ENCODE measurements at places on chromosomes 6 and 20. TPM values are rescaled to one million over a fixed set of nuclear protein-coding genes. Genes with fewer than 3 reads are reported as not detected.

Gene TSHZ2
- total RNA-seq = under 0.01 TPM

Gene BPHL
- total RNA-seq = 13.4 TPM

Gene ANKRD66
- total RNA-seq = not detected

Gene PSORS1C1
- 0.15 TPM for total RNA-seq

Gene SEL1L2
- not detected for total RNA-seq

Gene BPIFA2
- not detected for total RNA-seq

Gene SCUBE3
- total RNA-seq = 0.30 TPM

Gene TRIM31
- not detected for total RNA-seq

Gene TJAP1
- total RNA-seq = 18.5 TPM

Gene BNIP5
- not detected for total RNA-seq

Gene SF3B5
- total RNA-seq = 322 TPM

Gene ZNF292
- 5.7 TPM for total RNA-seq

Gene PARD6B
- total RNA-seq = 0.15 TPM

Gene STX11
- total RNA-seq = 1.2 TPM

Gene CEP250
- total RNA-seq = 33.9 TPM

Gene VIP
- total RNA-seq = not detected

Gene ADAM33
- 14.7 TPM for total RNA-seq

Gene UBD
- total RNA-seq = not detected

Gene UBE3D
- total RNA-seq = 3.7 TPM

Gene CLPSL2
- not detected for total RNA-seq

Gene SRMS
- not detected for total RNA-seq

Gene TFAP2C
- total RNA-seq = not detected

Gene FILIP1
- 0.34 TPM for total RNA-seq

Gene FAM162B
- total RNA-seq = 19.8 TPM

Gene RPL10A
- 1,648 TPM for total RNA-seq

Gene HFE
- 11.1 TPM for total RNA-seq

All from bronchus fibroblast of lung (primary cell).